ENCODE measurements at places on chromosomes 3 and 15.

DNA sequence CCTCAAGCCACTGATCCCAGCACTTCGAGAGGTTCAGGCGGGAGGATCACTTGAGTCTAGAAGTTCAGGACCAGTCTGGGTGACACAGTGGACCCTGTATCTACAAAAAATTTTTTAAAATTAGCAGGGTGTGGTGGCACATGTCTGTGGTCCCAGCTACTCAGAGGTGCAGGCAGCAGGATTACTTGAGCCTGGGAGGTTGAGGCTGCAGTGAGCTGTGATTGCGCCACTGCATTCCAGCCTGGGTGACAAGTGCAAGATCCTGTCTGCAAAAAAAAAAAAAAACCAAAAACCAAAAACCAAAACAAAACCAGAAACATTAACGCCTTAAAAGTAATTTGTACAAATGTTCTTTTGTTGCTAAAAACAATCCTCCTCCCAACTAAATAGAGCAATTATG lies 27.9 kb upstream of the SLC12A8 start:
- DNase-seq = no peak

DNA sequence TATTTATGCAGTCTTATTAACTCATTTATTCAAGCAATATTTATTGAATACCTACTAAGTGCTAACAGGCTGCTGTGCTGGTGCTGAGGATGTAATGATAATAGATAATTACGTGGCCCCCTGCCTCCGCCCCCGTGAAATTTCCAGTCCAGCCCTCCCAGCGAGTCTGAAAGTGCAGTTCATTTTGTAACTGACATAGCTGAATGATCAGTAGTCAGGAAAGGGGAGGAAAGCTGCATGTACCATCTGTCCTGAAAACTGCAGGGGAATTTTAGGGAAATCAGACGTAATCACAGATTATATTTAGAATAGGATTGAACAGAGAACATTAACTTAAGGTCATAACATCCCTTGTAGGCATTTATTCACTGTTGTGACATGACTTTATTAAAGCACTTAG lies 736.8 kb downstream of the MCTP2 start:
- no peak for DNase-seq

DNA sequence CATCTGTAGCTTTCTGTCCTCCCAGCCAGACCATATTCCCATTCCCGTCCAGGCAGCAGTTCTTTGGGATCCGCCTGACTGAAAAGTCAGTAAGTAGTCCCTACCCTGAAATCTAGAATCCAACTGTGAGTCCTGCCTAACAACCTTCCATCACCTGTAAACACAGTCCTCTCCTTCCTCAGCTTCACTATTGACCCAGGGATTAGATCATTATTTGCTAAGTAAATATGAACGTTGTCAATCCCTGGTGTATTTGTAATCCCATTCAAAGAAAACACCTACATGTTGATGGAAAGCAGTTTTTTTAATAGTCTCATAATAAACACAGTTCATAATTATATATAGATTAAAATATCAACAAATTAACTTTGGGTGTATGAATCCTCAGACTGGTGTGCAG lies 732 bp downstream of the SAXO2 start:
- no peak for DNase-seq

GRCh38 chr3:42605546-42606173 lies 5.2 kb downstream of the NKTR start:
- DNase-seq = no peak

GRCh38 chr15:78234515-78235040 lies at the start of gene ACSBG1:
Gene ACSBG1 (minus strand): TSS chr15:78234565. CDS start chr15:78234501, 64 bp downstream.
- no peak for DNase-seq

DNA sequence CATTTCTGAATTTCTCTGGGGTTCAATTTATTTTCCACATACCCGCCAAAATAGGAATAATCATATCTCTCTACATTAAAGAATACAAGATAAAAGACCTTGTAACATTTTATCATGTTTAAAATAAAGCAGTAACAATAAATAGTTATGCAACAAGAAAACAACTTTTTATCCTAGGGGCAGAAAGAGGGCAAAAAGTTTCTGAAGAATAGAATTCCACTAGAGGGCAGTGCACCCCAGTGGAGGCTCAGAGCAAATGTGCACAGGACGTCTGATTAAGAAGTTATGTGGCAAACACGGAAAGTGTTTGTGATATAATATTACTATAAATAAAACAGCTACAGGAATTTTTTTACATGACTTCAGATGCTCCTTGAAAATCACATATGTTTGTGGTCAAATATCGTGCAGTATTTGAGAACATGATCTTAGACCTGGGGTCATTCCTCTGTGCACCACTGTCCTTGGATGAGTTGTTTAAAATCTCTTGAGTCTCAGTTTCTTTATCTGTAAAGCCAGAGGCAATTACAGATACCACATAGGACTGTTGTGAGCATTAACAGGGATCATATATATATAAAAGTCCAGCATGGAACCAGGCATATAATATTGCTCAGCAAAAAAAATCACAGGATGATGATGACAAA lies 13.2 kb upstream of the PIK3R4 start:
- peak; percentile 31 for DNase-seq

GRCh38 chr3:170689296-170689829 lies 103.5 kb upstream of the SLC7A14 start:
- DNase-seq = no peak

GRCh38 chr15:86506401-86506800 lies 426.7 kb downstream of the AGBL1 start:
- no peak for DNase-seq

GRCh38 chr3:141326123-141326522 lies 42.2 kb upstream of the ZBTB38 start:
- no peak for DNase-seq

DNA sequence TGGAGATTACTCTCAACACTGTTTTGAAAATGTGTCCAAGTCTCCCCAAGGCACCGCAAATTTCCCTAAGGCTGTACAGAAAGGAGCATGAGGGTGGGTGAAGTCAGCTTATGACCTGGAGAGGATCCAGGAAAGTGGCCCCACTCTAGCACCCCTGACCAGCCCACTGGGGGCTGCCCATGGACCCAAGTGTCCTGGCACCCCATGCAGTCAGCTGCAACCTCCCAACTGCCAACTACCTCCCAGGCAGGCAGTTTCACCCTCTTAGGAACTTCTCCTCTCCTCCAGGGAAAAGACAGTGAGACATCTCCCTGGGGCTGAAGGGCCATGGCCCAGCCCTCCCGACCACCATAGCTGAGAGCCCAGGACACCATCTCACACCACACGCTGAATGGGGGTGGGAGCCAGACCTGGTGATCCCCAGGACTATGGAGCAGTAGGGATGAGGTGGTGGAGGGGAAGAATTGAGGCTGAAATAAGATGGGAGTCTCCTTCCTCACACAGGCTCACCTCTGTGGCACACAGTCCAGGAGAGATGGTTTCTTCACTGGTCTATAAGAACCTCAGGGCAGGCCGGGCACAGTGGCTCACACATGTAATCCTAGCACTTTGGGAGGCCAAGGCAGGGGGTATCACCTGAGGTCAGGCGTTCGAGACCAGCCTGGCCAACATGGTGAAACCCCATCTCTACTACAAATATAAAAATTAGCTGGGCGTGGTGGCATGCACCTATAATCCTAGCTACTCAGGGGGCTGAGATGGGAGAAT lies 104.4 kb downstream of the DAPK2 start:
- no peak for DNase-seq

DNA sequence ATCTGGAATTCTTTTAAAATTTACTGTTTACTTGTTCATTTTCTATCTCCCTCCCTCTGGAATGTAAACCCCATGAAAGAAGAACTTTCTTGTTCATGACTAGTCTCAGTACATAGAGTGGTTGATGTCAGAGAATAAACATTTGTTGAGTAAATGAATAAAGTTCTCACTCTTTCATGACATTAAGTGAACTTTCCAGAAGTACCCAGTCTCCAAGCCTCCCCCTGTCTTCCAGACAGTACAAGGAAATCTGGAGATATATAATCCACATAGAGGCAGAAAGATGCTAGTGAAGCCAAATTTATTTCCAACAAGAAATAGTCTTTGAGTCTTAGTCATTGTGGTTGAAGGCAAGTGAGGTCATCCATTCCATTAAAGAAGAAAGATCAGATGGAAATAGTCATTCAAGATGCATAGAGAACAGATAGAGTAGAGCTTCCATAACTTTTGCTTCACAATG lies 71.5 kb upstream of the GALNT15 start:
- DNase-seq = no peak

Data from memory B cell (primary cell).